ENCODE measurements at places on chromosomes 7 and 10.

DNA sequence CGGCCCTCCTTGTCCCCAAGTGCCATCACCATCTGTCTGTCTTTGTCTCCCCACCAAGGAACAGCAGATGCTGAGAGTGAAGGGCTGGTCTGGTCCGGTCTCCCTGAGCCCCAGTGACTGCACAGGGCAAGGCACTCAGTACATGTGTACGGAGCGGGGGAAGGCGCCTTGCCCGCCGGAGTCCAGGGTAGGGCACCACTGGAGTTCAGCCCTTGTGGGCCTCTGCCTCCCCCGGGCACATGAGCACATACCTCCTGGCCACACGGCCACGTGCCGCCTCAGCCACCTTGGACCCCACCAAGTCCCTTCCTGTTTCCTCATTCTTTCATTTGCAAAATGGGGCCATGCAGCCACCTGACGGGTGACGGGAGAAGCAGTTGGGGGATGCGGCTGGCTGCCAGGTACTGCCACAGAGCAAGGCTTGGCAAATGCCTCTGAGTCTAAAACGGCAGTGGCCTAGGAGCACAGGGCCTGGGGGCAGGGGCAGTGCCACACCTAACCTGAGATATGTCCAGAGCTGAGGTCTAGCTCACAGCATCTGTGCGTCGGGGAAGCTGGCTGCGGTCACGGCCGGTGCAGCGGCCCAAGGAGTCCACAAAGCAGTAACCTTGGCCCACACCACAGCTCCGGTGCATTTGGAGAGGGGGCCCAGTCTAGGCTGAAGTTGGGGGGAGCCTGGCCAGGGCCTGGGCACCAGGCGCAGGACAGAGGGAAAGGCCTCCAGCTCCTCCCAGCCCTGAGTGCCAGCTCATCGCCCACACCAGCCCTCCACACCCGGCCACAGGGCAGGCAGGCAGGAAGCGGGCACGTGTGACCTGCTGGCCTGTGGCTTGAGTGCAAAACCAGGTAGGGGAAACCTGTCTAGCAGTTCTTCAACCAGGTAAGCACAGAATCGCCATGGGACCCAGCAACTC lies 5.2 kb downstream of the ADAP1 start:
- peak; percentile 55 for DNase-seq

GRCh38 chr10:88361995-88362807 lies 220.9 kb downstream of the RNLS start:
- DNase-seq = no peak

GRCh38 chr7:99672573-99672972 lies 7.2 kb downstream of the CYP3A5 start:
- DNase-seq = no peak

GRCh38 chr10:77524281-77524711 lies 113.3 kb downstream of the KCNMA1 start:
- DNase-seq = no peak

DNA sequence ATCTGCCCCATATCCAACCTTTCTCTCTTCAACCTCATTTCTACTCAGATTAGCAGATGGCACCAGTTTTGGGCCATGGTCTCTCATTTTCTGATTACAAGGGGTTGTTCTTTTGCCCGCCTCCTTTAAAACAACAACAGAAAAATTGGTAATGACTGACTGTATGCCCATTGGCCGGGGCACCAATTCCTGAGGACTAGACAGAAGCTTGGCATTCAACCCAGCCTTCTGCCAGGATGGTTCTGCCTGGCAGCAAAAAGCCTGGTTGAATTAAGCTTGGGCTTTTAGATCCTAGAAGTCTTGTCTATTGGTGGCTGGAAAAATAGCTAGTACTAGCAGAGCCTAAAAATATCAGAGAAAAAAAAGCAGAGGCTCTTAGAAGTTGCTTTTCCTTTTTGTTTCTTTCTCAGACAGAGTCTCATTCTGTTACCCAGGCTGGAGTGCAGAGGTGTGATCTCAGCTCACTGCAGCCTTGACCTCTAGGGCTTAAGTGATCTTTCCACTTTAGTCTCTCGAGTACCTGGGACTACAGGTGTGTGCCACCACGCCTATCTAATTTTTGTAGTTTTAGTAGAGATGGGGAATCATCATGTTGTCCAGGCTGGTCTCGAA lies 402.6 kb downstream of the AUTS2 start:
- DNase-seq = no peak
